Suppressor macrophage treated with lipopolysaccharide for 1 hour (primary cell): ENCODE measurements at places on chromosomes 7 and 10.

DNA sequence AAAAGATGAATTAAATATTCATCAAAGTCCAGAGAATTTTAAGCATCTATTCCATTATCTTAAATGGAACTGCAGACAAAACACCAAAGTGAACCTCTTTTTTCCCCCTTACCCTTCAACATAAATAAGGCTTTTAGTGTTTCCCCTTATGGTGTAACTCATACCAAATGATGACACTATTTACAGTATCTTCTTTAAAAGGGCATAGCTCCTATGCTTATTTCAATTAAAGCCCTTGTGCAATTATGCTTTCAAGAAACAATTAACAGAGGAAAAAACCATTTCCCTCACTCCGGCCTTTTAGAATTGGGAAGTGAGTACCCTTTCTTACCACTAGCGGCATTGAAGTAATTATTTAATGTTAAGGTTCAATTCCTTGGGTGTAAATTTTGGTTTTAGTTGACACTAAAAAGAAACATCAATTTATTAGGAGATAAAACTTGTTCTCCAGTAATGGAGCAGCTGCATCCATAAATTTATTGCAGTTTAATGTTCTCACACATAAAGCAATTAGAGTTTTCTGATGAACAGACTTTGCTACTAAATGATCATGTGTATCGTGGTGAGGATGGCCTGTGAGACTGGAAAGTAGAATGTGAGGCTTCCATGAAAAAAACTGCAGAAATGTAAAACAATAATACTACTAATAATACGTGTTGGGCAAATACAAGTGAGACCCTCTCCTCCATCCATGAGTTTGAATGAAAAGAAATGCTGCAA, 661.3 kb downstream of the PARD3 start:
- no peak for DNase-seq

DNA sequence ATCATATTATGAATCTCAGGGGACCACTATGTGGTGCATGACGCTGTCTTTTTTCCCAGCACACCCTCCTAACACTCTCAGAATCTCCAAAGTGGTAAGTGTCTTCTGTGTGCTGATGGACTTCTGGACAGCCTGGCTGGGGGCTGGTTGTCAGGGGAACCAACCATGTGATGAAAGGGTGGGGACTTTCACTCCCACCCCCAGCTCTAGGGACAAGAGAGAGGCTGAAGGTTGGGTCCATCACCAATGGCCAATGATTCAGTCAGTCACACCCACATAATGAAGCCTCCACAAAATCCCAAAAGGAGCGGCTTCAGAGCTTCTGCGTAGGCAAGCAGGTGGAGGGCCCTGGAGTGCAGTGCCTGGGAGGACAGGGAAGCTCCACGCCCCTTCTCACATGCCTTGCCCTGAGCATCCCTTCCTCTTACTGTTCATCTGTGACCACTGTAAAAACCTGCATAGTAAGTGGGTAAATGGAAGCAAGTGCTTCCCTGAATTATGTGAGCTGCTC, 44.6 kb downstream of the RASGEF1A start:
- DNase-seq = no peak

- DNase-seq = no peak
Observed at GRCh38 chr10:118047880-118048279, 1.1 kb upstream of the RAB11FIP2 start.

DNA sequence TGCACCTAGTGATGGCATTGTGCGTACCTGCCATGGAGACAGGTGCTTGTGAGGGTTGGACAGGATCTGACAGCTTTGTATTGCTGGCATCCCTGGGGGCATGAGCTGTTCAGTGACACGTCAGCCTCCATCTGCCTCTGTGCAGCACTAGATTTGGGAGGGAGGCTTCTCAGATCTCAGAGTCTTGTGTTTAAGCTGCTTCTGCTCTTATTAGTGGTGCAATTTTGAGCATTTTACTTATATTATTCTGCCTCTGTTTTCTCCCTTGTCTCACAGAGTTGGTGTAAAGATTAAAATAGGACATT, 5.1 kb downstream of the ARHGAP22 start:
- no peak for DNase-seq

- DNase-seq = no peak
Observed at GRCh38 chr7:42198974-42199668, 37.9 kb downstream of the GLI3 start.

DNA sequence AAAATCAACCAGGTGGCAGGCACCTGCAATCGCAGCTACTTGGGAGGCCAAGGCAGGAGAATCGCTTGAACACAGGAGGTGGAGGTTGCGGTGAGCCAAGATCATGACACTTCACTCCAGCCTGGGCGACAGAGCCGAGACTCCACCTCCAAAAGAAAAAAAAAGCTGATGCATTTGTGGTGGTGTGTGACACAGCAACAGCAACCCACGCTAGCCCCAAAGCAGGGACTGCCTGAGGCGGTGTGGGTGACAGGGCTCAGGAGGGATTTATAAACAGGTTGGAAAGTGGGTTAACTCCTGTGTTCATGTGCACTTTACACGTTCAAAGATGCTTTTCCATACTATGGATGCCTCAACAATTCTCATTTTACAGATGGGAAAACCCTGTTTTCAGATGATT, 395.9 kb upstream of the PODXL start:
- no peak for DNase-seq

- no peak for DNase-seq
Observed at GRCh38 chr10:29649561-29650551, 15.1 kb upstream of the SVIL start.

DNA sequence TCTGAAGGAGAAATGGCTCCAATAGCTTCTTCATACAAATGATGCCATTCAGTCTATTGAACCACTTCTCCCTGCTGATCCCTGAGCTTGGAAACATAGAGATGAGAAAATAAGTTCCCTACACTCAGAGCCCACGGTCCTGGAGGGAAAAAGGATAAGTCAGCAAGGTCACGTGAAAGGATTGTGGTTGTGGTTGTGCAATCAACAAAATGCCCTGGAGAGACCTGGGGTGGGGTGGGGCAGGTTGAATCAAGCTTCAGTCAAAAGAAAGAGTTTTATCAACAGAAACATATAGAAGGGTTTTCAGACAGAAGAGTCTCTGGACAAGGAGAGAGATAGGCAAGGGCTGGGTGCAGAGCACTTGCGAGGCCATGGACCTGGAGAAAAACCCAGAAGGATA, 30.1 kb downstream of the C10orf90 start:
- no peak for DNase-seq
